NCI-H1694 (cell line): ENCODE measurements at places on chromosomes 6 and 20.

DNA sequence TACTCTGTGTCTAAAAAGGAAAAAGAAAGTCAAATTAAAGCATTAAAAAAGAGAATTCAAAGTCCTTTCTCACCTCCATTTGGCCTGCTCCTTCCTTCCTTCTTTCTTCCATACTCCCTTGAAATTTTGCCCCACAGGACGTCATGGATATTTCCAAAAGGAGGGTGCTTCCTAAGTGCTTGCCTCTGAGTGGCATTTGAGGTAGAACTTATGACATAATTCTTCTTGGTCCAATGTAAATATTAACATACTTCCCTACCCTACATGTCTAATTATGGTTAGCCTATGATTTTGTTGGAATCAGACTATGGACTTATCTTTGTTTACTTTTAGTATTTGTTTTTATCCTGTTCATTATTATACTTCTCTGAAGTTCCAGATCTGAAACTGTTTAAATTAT, 132.3 kb downstream of the PFDN4 start:
- DNase-seq: no peak

DNA sequence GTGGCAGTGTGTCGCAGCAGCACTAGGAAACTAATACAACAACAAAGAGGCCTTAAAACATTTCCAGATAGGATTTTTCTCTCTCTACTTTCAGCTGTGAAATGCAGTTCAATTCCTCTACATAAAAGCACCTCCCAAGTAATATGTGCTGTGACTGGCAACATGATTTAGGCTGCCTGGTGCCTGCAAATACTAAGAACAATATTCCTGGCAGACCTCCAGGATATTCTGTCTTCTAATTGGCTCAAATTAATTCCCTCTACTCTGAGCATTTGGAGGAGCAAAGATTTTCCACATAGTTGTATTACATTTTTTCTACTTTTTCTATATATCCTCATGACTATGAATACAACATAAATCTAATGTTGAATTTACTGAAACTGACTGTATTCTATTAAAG, 33.2 kb downstream of the SCGN start:
- no peak for DNase-seq

- no peak for DNase-seq
Measured at GRCh38 chr20:1124421-1124820, 6.0 kb downstream of the PSMF1 start.

- no peak for DNase-seq
Measured at GRCh38 chr6:157079277-157079676, 244.0 kb downstream of the TMEM242 start.

DNA sequence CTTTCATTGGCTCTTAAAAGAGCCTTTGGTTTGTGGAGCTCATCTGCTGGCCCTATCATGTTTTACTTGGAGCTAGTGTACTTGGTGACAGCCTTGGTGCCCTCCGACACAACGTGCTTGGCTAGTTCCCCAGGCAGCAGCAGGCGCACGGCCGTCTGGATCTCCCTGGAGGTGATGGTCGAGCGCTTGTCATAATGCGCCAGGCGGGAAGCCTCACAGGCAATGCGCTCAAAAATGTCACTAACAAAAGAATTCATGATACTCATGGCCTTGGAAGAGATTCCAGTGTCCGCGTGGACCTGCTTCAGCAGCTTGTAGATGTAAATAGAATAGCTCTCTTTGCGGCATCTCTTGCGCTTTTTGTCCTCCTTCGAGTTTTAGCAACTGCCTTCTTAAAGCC, 22.8 kb upstream of the SLC17A4 start:
- no peak for DNase-seq

GRCh38 chr6:125188037-125188436, 34.5 kb downstream of the TPD52L1 start:
- no peak for DNase-seq

DNA sequence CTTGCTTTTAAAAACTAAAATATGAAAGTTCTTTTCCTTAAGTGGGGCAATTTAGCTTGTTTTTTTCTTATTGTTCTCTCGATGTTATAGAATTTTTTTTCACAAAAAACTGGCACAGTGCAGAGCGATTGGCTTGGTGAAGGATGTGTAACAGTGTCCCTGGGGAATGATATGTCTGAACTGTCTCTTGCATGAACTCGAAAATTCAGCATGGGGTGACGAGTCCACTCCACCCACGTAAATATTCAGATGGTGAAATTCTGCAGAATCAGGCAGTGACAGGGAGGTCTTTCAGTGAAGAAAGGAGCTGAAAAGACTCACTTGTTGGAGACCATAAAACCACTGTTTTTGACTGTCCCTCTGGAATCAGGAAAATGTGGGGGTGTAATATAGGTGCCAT, 505.3 kb downstream of the MMUT start:
- DNase-seq: no peak

- DNase-seq: no peak
Measured at GRCh38 chr20:36543184-36544133, 2.1 kb downstream of the MYL9 start.

DNA sequence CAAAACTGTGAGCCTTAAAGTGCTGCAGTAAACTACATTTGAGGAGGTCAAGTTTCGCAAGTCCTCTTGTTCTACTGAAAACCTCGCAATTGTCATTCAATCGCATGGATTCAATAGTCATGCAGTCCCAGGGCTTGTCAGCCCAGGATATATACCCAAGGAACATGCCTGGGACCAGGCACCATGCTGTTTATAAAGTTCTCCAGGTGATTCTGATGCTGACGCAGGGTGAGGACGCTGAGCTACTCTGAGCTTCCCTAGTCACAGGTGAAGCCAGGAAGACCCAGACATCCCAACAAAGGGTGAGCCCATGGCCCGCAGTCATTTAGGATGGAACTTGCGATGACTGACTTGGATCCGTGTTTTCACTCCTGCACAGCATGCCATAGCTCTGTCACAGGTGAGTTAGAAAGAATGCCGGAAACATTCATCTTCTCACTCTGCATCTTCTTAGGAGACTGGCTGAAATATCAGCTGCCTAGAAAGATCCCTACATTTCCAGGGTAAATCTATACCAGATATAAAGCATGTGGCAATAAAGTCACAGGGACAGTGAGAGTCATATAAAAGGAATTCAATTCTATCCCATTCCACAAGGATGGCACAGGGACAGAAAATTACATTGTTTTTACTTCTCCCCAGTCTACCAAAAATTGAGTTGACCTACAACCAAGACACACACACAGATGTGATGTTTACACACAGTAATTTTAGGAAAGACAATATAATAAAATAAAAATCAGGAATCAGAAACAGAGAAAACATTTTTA, 27.0 kb upstream of the SSTR4 start:
- DNase-seq: no peak

- no peak for DNase-seq
Measured at GRCh38 chr6:88168362-88168761, 2.2 kb upstream of the CNR1 start.

DNA sequence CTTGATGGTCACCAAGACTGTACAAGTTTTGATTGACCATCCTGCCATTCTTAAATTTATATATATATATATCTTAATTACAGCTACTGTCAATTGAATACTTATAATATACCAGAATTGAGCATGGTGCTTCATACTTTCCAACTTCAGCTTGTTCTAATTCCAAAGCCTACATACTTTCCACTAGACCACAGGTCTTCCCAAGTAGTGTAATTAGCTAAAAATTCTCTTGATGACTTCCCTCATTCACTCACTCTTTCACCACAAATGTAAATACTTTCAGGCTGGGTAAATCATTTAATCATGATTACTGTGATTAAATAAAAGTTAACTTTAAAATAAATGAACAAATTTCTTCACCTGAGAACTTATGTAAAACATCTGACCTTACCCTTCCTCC, 3.4 kb downstream of the ASF1A start:
- no peak for DNase-seq

DNA sequence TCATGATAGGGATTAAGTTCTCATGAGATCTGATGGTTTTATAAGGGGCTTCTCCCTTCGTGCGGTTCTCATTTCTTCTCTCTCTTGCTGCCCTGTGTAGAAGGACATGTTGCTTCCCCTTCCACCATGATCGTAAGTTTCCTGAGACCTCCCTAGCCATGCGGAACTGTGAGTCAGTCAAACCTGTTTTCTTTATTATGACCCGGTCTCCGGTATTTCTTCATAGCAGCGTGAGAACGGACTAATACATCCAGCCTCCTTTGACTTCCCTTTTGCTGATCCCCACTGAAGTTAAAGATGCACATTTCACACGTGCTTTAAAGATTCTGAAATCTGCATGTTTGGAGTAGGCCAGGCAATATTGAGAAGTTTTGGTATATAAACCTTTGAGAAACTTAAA, 543.1 kb downstream of the PRKN start:
- DNase-seq: no peak

DNA sequence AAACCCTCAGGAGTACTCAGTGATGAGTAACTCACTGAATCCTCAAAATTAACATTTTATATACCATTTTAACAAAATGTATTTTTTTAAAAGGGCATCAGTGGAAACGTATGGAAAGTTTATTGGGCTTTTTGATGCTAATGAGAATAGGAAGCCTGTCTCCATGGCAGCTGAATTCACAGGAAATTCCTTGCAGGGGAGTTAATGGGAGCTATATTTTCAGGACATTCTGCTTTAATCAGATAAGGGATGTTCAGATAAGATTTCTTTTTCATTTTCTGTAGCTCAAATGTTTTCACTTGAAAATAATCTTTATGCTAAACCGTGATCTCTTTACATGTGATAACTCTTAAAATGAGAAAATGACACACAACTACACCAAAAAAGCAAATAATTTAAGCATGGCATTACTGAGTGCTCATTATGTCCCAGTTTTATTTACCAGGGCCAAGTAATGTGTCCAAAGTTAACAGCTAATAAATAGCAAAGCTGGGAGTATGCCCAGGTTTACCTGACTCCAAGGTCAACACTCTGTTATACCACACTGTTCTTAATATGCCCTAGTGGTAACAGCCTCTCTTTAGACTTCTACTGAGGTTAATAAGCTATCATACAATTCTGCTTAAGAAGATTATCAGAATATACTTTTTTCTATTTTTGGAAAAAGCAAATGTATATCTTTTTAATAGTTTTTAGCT, 348.1 kb downstream of the GRIK2 start:
- DNase-seq: no peak

- DNase-seq: no peak
Measured at GRCh38 chr6:44642870-44643522, 255.5 kb downstream of the CDC5L start.

GRCh38 chr6:161817881-161818280, 544.0 kb upstream of the AGPAT4 start:
- no peak for DNase-seq

GRCh38 chr6:166614171-166614583, 12.9 kb downstream of the RPS6KA2 start:
- no peak for DNase-seq

GRCh38 chr6:717135-717534, 24.2 kb upstream of the EXOC2 start:
- DNase-seq: no peak

- DNase-seq: no peak
Measured at GRCh38 chr6:72938104-72938503, 287.2 kb downstream of the KHDC1L start.

DNA sequence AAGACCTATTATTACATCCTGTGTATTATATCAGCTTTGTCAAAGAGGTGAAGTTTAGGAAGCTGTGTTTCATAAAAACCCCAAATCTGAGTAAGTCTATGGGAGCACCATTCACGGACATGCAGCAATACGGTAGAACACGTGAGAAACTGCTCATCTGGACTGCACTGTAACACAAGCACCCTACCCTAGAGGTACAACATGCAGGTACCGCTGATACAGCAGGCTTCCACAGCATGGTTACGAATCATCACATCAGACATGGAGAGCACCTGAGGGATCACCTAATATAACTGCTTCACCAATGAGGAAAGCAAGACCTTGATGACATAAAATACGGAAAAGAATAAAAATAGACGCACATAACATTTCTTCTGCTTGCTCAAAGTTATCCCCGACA, 96.7 kb downstream of the GMDS start:
- no peak for DNase-seq

DNA sequence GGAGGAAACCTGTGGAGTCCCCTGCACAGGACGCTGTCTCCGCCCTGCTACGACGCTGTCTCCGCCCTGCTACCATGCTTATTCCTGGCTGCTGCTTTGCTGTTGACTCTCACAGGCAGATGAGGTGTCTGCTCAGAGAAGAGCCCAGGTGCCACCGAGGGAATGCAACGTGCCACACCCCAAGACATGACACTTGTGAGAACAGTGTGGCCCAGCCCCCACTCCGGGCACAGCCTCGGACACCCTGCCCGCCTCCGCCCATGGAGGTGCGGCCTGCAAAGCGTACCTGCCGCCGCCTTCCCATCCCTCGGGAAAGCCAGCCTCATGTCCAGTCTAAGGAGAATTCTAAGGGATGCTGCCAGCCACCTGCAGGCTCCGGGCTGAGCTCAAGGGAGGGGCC, 15.6 kb upstream of the MRGBP start:
- no peak for DNase-seq

- no peak for DNase-seq
Measured at GRCh38 chr6:20571261-20571660, 37.0 kb downstream of the CDKAL1 start.

DNA sequence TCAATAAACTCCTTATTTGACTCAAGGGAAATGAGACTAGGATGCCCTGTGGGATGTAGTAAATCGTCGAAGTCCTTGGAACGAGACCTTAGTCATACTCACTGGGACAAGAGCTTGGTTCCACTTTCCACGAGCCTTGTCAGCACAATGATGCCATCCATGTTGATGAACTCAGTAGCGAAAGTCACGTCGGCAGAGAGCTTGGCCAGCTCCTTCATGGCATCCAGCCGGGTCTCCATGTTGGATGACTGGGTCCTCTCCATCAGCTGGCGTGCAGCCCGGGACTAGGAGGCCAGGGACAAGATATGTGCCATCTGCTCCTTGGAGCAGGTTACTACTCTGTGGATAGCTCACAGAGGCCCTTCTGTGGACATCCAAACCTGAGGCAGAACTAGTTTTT, 17.5 kb downstream of the ELMO2 start:
- peak; percentile 24 for DNase-seq

- no peak for DNase-seq
Measured at GRCh38 chr6:156870924-156871539, 93.9 kb downstream of the ARID1B start.

GRCh38 chr6:125451750-125452149, 150.0 kb upstream of the HDDC2 start:
- no peak for DNase-seq

GRCh38 chr6:95866732-95867131, 149.0 kb upstream of the FUT9 start:
- DNase-seq: peak; percentile 5

GRCh38 chr6:126787635-126788034, 330.8 kb upstream of the RSPO3 start:
- DNase-seq: no peak

GRCh38 chr6:73282871-73283270, 19.9 kb upstream of the KHDC1 start:
- no peak for DNase-seq

DNA sequence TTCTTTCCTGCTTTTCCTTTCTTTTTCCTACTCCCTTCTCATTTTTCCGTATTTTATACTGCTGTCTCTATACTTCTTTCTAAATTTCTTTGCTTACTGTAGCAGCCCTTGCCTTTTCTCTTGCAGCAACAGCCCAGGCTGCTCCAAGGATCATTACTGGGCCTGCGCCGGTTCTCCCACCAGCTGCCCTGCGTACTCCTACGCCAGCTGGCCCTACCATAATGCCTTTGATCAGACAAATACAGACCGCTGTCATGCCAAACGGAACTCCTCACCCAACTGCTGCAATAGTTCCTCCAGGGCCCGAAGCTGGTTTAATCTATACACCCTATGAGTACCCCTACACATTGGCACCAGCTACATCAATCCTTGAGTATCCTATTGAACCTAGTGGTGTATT, 148.8 kb downstream of the QKI start:
- no peak for DNase-seq
